ENCODE measurements at places on chromosomes 5 and 9.

DNA sequence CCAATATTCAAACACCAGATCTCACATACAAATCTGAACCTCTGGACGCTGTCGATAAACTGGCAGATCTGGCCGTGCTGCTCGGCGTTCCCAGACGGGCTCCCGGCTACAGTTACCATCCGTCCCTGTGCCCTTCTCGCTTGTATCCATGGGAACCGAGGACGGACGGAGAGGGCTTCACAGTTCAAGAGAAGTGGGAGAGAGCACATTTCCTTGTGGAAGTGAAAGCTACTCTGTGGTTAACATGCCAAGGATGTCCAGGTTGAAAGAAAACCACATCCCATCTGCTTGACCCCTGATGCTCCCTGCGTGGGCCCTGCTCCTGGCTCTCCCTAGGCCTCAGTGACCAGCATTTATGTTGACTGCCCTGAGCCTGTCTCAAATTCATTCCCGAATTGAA, 6.3 kb upstream of the DBN1 start:
- DNase-seq: peak; percentile 39

DNA sequence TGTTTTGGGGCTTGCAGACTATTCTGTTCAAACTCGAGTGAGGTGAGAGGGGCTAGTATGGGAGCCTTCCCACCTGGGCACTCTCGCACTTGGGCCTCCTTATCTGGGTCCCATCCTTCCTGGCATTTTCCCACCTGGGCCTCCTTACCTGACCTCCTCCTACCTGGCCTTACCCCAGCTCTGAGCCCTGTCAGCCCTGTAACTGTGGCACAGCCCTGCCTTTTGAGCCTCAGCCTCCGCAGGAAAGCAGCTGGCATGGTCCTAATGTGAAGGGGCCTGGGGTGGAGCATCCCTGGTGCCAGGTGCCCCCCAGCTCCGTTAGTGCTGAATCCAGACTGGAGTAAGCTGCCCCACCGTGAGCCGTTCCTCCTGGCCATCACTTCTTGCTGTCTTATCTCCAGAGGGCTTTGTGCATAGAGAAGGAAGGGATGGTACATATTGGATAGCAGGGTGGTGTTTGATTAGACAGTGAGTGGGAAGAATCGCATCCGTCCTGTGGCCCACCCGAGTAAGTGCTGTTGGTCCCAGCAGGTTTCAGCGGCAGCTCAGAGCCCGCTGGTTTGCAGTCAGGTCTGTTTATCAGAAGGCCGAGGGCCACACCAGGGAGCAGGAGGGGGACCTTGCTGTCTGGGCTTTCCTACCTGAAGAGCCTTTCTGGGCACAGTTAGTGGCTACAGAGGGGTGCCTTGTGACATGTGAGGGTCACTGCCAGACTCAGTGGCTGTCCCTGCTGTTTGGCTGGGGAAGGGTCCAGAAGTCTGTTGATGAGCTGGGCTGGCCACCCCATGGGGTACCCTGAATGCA, 76.5 kb downstream of the WNK2 start:
- DNase-seq: no peak

GRCh38 chr9:89309166-89309565, 1.8 kb upstream of the CKS2 start:
- DNase-seq: no peak

GRCh38 chr5:142692321-142692894, 6.5 kb upstream of the FGF1 start:
- no peak for DNase-seq

DNA sequence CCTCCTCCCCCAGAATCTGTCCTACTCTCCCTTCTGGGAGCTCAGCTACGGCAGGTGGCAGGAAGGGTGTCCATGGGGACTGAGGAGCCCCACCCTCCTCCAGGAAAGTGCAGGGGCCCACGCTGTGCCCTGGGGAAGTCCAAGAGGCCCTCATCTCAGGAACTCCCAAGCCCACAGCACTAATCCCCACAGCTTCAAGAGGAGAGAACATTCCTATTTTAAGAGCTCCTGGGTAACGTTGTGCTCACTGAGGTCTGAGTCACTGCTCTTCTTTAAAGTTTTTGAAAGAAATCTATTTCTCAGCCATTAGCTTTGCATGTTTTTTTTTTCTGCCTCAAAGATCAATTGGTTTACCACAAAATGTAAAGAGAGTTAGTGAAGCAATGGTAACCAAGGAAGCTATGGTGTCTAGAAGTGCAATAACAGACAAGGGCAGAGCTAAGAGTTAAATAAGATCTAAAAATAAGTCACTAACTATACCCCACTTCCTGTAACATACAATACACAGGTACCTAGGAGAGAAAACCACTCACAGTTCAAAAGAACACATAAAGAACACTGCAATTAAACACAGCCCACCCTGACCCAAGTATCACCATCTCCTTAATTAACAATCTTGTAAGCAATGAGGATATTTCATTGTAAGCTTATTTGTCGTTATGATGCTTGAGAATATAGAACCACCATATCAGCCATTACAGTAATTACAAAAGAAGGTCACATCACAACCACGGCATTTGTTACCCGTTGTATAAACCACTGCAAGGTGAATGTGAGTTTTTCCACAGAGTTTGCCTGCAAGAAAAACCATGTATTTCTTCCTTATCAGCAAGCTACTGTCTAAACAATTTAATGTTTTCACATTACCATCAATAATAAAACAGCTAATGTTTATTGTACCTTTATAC, 382.3 kb upstream of the SLC30A5 start:
- DNase-seq: no peak

GRCh38 chr9:13898957-13899356, 415.0 kb downstream of the NFIB start:
- no peak for DNase-seq

GRCh38 chr9:124726886-124727285, 44.2 kb downstream of the NR6A1 start:
- DNase-seq: no peak

DNA sequence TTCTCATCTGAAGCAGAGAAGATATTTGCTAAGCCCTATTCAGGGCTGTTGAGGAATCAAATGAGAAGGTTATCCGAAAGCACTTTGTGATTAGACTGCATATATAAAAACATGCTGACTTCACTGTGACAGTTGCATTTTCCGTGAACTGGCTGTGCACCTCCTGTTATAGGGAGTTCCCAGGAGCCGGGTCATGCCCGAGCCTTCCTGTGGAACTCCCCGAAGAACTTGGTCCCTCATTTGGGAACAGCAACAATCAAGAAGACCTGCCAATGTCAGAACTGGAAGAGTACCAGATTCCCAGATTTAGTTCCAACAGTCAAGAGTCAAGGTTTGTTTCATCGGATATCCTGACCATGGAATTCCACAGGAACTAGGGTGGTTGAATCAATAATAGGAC, 130.4 kb upstream of the RAI14 start:
- DNase-seq: no peak

DNA sequence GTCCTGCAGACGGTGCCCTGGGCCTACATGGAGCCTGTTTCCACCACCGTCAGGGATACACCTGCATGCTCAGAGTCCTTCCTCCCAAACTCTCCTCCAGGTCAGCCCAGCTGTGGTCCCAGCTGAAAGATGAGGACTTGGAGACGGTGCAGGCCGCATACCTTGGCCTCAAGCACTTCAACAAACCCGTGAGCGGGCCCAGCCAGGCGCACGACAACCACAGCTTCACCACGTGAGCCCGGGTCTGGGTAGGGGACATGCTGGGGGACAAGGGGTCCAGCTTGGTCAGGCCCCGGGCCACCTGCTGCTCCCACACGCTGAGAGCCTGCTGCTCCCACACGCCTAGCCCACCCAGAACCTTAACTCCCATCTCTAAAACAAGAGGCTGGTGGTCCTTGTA, 16.6 kb upstream of the CARD19 start:
- DNase-seq: no peak

DNA sequence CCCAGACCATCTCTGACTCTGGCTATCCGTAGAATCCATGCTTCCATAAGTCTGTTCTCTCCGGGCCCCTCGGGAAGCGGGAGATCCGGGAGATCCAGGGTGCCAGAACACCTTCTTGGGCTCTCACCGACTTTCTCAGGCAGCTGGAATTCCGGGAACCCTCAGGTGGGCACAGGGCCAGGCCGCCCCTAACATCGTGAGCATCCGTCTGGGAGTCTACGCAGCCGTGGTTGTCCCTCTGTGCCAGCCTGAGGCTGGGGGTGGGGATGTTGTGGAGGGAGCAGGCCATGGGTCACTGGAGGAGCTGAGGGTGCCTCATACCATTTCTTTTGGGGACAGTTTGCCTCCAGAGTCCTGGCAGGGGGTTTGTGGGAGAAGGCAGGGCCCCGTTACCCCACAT, 92.3 kb upstream of the COL5A1 start:
- no peak for DNase-seq

- peak; percentile 3 for DNase-seq
Observed at GRCh38 chr5:82513738-82514137, 235.6 kb upstream of the RPS23 start.

- DNase-seq: no peak
Observed at GRCh38 chr5:80010754-80011392, 19.8 kb upstream of the MTX3 start.

DNA sequence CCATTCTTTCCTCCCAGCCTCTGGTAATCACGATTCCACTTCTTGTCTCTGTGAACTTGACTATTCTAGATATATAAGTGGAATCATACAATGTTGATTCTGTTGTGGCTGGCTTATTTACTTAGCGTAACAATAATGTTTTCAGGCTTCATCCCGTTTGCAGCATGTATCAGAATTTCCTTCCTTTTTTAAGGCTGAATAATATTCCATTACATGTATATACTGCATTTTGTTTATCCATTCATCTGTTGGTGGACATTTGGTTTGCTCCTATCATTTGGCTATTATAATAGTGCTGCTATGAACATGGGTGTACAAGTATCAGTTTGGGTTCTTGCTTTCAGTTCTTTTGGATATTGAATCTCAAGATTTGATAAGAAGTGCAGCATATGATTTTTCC, 239.7 kb upstream of the ZNF608 start:
- no peak for DNase-seq

GRCh38 chr9:110700953-110701352, 32.4 kb downstream of the MUSK start:
- no peak for DNase-seq

DNA sequence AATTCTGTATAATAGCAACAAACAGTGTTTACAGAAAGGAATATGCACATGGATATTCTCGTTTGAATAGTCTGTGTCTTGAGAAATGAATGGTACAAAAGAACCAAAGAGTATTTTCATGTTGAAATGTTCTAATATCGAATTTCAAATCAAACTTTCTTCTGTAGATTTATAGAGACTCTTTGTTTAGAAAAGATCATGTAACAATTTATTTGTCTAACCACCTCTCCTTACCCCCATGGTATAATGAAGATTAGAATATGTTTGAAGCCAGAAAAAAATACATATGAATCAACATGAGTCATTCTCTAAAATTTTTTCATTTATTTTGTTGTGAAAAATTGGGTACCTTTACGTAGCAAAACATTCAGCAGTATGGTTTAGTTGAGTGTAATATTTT, 285.6 kb downstream of the PRR16 start:
- DNase-seq: no peak

- no peak for DNase-seq
Observed at GRCh38 chr5:4093236-4093635, 497.6 kb downstream of the IRX1 start.

- DNase-seq: no peak
Observed at GRCh38 chr9:112836394-112836793, 54.3 kb downstream of the SLC46A2 start.

DNA sequence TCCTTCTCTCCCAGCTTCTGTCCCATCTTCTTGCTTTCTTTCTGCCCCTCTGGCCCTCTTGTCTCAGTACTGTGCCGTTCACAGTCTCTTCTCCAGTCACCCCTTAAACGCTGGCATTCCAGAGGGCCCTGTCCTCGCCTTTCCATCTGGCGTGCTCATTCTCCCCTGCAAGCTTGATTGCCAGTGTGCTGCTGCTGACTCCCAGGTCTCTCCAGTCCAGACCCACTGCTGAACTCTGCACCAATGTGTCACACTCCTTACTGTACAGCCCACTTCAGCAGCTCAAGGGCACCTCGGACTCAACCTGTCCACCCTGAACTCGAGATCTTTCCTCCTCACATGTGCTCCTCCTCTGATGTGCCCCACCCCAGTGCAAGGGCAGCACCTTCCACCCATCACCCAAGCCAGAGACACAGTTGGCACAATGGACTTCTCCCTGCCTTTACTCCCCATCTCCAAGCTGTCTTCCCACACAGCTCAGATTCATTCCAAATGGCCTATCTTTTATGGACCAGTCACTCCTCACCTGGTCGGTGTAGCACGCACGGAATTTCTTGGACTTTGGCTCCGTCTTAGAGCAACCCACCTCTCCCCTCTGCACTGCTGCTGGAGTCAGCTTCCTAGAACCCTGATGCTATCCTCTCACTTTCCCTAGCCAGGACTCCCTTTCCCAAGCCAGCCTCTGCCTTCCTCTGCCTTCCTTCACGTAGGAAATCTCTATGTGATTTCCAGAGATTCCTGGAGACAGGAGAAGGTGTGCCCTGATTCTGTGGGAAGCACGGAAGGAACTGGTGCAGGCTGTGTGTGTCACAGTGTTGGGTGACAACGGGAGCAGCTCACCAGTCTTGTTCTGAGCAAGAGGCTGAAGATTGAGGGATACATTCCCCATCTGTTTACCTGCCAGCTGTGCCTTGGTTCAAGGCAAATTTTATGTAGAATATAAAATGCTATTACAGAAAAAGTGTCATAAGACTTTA, 26.0 kb upstream of the SLC2A8 start:
- no peak for DNase-seq

GRCh38 chr5:172178991-172179989, 8.7 kb downstream of the STK10 start:
- no peak for DNase-seq

GRCh38 chr5:42228279-42228678, 195.0 kb upstream of the GHR start:
- no peak for DNase-seq

- DNase-seq: no peak
Observed at GRCh38 chr5:94243612-94244011, 374.8 kb downstream of the KIAA0825 start.

- DNase-seq: no peak
Observed at GRCh38 chr5:61702784-61703183, 370.7 kb downstream of the ZSWIM6 start.

DNA sequence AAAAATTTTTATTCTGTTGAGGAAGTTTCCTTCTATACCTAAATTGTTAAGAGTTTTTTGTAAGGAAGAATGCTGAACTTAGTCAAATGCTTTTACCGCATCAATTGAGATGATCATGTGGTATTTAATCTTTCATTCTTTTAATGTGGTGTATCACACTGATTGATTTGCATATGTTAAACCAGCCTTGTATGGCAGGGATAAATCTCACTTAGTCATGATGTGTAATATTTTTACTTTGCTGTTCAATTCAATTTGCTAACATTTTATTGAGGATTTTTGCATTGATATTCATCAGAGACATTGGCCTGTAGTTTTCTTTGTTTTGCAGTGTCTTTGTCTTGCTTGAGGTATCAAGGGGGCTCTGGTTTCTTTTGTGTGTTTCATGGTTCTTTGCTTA, 125.3 kb upstream of the MEF2C start:
- DNase-seq: no peak

GRCh38 chr5:1330146-1330846, 14.6 kb downstream of the CLPTM1L start:
- DNase-seq: no peak

DNA sequence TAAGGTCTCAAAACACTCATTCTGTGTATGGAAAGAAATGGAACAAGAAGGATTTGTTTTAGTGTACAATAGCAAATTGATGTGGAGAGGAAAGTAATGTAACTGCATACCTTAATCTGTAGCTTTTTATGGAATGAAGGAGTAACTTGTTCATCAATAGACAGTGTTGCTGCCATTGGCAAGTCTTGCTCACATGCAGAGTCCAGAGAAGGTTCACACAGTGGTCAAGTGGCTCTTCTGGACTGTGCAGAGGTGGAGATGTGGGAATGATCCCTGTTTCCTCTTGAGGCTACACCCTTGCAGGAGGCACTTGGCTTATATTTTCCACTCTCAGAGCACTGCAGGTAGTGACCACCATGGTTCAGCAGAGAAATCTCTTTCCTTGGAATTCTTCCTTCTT, 132.9 kb upstream of the ANKH start:
- no peak for DNase-seq

Measured in SHP77 (cell line).